ENCODE measurements at places on chromosomes 4 and X. TPM values are rescaled to one million over a fixed set of nuclear protein-coding genes. Genes with fewer than 3 reads are reported as not detected.

GRCh38 chrX:78653118-78653822, 5.9 kb downstream of the RTL3 start:
- no peak for DNase-seq

DNA sequence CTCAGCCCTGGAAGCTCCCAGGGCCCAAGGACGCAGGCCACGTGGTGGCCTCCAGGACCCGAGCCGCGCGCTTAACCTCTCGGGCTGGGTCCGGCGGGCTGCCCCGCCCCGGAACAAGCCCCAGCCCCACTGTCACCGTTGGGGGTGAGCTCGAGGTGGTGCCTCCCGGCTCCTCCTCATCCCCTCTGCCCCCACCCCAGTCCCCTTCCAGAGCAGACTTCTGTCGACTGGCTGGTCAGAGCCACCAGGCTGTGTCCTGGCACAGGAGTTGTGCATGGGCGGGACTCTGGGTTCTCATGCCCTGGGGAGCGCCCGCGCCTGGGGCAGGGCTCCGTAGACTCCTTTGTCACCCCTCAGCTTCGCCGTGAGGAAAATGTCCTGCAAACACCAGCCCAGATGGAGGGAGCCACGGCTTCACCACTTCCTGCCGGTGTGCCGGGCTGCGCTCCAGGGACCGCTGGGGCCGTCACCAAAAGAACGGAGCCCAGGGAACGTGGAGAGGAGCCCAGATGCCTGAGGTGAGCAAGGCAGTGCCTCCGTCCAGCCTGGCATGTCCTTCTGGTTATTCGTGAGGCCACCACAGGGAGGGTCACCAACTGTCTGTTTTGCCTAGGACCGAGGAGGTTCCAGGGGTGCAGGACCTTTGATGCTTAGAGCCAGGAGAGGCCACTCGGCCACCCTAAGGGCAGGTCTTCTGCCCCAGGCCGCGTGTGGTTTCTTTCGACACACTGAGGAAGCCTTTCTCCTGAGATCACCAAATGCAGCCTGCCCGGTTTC, 7.1 kb upstream of the RGS12 start:
- DNase-seq = no peak

- DNase-seq = no peak
Measured at GRCh38 chr4:170214101-170214500, 124.3 kb upstream of the AADAT start.

DNA sequence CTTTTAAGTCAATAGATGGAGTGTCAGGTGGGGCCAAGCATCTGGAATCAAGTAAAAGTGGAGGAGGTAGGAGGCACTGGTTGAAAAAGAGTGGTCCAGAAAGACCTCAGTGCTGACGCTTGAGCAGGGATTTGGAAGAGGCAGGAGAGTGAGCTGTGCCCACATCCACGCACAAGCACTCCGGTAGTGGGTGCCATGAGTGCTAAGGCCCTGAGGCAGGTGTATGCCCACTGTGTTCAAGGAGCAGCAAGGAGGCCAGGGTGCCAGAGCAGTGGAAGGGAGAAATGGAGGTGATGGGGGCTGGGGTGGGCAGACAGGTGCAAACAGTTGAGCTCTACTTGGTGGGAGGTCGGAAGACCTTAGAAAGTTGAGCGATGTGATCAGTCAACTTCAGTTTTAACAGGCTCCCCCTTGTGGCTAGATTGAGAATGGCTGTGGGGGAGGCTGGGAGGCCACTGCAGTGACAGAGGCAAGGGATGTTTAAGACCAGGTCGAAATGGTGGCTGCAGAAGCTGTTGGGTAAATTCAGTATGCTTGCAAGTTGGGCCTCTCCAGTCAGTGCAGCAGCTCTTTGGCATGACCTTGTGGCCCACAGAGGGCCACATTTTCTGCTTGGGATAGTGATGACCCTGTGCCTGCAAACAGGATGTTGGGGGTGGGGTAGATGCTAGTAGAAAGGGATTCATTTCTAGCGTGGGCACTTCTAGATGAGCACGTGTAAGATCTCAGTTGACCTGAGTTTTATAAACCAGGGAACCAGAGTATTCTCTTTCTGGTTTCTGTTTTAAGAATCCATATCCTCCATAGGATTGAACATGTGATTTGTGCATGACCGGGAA, 12.7 kb downstream of the TKTL1 start:
- DNase-seq = no peak

DNA sequence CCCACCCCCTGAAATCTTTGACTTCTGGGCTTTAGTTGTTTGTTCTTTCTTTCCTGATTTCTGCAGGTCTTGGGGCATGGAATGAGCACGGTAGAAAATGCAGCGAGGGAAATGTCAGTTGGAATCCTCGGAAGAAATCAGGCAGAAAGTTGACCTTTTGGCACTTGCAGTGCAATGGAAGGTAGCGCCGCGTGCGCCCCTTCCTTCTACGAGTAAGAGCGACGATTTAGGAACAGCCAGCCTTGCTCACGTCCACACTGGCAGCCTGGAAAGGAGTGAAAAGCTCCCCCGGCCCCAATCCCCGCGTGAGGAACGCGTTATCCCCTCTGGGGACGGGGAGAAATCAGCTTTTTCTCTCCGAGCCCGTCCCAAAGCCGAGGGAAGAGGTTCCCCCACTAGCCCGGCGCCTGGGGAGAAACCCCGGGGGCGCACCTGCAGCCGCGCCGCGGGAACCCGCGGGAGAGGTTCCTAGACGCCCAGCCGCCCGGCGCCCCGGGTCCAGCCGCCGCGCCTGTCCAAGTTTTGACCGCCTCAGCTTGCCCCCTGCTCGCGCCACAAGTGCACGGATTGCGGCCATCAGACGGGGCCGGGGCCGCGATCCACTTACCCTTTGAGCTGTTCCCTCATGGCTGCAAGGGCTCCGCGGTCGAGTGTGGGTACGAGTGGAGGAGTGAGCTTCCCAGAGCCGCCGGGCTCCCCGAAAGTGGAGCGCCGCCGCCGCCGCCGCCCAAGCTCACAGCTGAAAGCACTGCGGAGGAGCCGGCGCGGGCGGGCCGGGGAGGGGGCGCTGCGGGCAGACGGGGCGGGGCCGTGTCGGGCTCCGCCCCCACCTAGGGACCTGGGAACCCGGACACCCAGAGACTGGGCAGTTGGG, 194.6 kb upstream of the FTHL17 start:
- DNase-seq = no peak

DNA sequence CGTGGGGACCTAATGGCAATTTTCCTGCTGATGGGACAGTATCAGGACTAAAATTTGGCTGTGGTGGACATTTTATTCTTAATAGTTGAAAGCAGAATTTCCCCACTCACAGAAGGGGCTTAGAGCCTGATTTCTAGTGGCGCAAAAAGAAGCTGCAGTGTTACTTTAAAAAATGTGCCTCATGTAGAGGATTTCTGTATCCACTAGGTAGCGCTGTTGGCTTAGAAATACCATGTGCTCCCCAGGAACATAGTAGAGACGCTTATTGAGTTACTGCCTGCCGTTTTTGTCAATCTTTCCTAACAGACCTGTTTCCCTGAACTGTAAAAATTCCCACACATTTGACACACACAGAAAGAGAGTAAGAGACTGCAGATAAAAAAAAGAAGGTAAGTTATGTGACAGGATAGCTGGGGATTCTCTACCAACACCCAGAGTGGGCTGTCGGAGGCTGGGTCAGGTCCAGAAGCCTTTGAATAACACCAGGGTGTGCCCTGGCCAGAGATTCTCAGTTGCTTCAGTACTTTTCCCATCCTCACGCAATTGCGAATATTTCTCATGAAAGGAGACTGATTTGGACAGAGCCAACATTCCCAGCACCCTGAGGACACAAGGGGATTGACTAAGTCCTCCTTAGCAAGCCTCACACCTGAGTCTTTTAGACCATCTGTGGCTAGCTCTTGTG, 88.4 kb downstream of the ZXDA start:
- peak; percentile 10 for DNase-seq

- DNase-seq = no peak
Measured at GRCh38 chr4:76276813-76277212, 25.3 kb downstream of the FAM47E start.

GRCh38 chr4:188130355-188130754, 8.9 kb upstream of the TRIML1 start:
- DNase-seq = no peak

DNA sequence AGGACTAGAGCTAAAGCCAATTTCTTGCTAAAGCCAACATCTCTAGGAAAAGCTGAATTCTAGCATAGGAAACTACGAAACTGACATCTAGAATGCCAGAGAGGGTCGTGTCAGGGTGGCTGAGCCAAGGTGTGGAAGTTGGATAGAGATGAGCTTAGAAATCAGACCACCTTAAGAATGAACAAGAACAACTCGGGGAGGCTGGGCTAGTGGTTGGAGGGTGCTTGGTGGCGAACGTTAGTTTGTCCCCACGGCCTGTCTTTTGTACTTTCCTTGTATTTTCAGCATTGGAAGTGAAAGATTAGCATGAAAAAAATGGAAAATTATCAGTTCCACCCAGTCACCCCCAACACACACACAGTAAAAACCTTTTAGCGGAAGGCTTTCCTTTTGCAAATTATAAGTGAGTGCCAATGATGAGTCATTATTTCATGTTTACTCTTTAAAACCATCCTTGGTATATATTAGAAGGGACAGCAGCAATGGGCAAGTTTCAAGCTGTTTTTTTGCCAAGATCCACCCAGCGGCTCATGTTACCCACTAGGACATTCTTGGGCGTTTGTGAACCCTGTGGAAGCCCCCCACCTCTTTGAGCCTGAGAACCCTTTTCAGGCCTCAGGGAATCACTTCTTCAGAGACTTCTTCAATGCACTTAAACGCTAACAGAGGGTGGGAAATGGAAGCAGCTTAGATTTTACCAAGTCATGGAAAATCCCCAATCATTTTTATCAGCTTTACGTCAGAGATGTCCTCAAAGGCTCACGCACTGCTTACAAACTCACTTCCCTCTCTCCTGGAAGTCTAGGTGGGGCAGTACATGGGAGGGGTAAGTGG, 4.9 kb upstream of the PPEF1 start:
- no peak for DNase-seq

- DNase-seq = no peak
Measured at GRCh38 chr4:26319949-26320537, 771 bp upstream of the RBPJ start.

- DNase-seq = no peak
Measured at GRCh38 chr4:144696376-144696775, 50.4 kb downstream of the HHIP start.

DNA sequence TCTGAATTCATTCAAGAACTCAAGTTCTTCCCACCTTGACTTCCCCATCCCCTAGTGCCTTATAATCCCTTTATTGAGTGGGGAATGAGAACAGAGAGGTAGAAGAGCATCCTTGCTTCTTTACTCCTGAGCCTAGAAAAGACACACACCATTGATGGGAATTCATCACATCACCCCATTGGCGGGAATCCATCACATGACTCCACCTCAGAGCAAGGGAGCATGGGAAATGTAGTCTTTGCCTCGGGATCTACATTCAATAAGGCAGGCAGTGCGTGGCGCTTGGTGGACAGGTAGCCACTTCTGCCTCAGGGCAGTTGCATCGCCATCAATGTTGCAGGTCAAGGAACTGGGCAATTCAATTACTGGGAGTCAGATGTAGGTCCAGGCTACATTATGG, 50.7 kb downstream of the MXRA5 start:
- DNase-seq = no peak

DNA sequence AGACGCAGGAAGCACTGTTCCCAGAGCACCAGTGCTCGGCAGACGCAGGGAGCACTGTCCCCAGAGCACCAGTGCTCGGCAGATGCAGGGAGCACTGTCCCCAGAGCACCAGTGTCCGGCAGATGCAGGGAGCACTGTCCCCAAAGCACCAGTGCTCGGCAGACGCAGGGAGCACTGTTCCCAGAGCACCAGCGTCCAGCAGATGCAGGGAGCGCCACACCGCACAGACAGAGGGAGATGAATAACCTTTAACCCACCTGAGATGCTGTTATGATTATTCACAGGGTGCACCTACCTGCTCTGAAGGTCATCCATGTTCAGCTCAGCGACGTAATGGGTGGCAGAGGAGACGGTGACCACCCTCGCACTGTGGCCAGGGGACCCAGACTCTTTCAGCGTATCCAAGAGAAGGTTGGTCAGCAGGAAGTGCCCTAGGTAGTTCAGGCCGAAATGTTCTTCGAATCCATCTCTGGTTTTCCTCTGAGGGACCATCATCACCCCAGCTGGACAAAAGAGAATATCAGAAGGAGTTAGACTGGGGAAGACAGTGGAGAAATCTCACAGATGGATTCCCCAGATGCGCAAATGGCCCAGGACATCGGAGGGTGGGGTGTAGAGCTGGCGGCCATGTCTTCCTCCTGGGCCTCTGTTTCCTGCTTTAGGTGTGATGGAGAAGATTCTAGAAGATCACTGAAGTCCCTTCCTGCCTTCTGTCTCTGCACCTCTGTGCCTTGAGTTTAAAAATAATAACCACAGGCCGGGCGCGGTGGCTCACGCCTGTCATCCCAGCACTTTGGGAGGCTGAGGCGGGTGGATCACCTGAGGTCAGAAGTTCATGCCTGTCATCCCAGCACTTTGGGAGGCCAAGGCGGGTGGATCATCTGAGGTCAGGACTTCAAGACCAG, 234.1 kb downstream of the DHRSX start:
- no peak for DNase-seq

- DNase-seq = no peak
Measured at GRCh38 chrX:71453056-71453455, 79.8 kb upstream of the OGT start.

- no peak for DNase-seq
Measured at GRCh38 chr4:150149381-150149780, 71.1 kb downstream of the DCLK2 start.

- no peak for DNase-seq
Measured at GRCh38 chr4:31787701-31788100, 1067.5 kb downstream of the PCDH7 start.

GRCh38 chr4:167032871-167033270, 201.4 kb downstream of the SPOCK3 start:
- no peak for DNase-seq

GRCh38 chr4:140355288-140355687, 18.2 kb upstream of the SCOC start:
- no peak for DNase-seq

DNA sequence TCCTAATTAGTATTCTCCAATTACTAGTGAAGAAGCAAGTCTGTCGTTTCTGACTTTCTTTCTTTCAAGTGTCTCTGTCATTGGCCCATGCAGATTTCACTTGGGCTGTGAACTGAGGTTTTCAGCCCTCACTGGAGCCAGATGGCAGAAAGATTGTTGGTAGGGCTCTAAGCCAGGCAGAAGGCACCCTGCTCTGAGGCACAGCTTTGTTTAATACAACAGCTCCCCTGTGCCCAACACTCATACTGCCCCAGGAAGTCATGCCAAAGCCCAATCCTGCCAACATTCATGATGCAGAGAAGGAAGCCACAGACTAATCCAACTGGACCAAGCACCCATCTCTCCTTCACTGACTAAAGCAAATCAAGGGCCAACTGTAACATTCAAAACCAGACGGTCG, 117.1 kb upstream of the FRG1 start:
- DNase-seq = no peak

GRCh38 chrX:57587062-57587461, 4.7 kb upstream of the ZXDB start:
- no peak for DNase-seq

GRCh38 chr4:119000400-119000799, 111.7 kb downstream of the SYNPO2 start:
- DNase-seq = no peak

- DNase-seq = no peak
Measured at GRCh38 chrX:107716118-107716684, 59.4 kb downstream of the TSC22D3 start.

GRCh38 chrX:139049465-139049864, 337.9 kb upstream of the FGF13 start:
- no peak for DNase-seq

CSAG1 gene
- polyA plus RNA-seq = not detected

SOX3 gene
- polyA plus RNA-seq = not detected

CT45A1 gene
- not detected for polyA plus RNA-seq

TEX13C gene
- polyA plus RNA-seq = not detected

DKK2 gene
- 1.8 TPM for polyA plus RNA-seq

GPM6B gene
- 18.6 TPM for polyA plus RNA-seq

DCAF12L1 gene
- polyA plus RNA-seq = 8.8 TPM

RNF212 gene
- 11.3 TPM for polyA plus RNA-seq

AFP gene
- 746 TPM for polyA plus RNA-seq

AKAP17A gene
- polyA plus RNA-seq = 36.5 TPM
